Stimulated activated CD8-positive, alpha-beta memory T cell treated with anti-CD3 and anti-CD28 coated beads, Interleukin-2, amount 100 ng/mL, for 48 hours (primary cell): ENCODE measurements at places on chromosomes 2 and 18.

- DNase-seq: no peak
These were observed 60.7 kb upstream of the COX7A2L start for GRCh38 chr2:42421601-42422239.

GRCh38 chr2:97712693-97713295 is 582 bp upstream of the ZAP70 start:
- DNase-seq: no peak

- no peak for DNase-seq
These were observed 60.3 kb downstream of the ATIC start for GRCh38 chr2:215371915-215372897.

- no peak for DNase-seq
These were observed 61.6 kb downstream of the HDAC4 start for GRCh38 chr2:239339241-239339640.

GRCh38 chr18:59022167-59022945 is 117.3 kb upstream of the SEC11C start:
- no peak for DNase-seq

DNA sequence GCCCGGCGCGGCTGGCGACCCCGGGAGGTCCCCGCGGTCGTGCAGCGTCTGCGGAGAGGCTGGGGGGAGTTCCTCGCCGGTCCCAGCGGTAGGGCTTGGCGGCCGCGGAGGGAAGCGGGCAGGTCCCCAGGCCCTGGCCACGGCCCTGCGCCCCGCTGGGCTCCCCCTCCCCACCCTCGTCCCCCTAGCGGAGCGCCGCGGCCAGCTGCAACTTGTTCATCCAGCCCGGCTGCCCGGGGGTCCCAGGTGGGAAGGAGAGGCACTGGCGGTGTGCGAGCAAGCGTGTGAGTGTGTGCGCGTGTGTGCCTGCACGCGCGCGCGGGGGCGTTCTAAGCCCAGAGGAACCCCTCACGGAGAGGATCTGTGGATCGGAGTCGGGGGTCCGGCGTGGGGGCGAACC is 1.3 kb downstream of the PTPRM start:
- DNase-seq: no peak

- no peak for DNase-seq
These were observed 146.6 kb downstream of the TNS1 start for GRCh38 chr2:217856159-217856558.

- DNase-seq: no peak
These were observed 31.8 kb downstream of the AGFG1 start for GRCh38 chr2:227503433-227504406.
